ENCODE measurements at places on chromosomes 2 and 18. TPM values are rescaled to one million over a fixed set of nuclear protein-coding genes. Genes with fewer than 3 reads are reported as not detected.

Gene COL4A4
- 45.7 TPM for polyA plus RNA-seq

Gene NPAS2
- polyA plus RNA-seq: 10.6 TPM

DNA sequence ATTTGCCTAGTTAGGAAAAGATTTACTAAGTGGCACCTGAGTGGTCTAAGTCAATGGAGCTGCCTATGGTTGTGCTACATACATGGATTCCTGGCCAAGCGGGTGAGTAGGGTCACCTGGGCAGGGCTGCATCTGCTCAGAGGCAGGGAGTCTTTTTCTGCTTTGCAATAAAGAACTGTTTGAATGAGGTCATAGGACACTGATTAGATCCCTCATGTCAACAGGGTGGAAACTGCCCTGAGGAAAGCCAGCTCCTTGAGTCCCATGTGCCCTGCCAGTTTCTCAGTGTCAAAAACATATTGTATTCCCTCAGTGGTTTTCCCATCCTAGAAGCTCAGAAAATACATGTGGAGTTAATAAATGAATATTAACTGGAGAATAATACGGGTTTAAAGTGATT lies 4.6 kb downstream of the LAMA3 start:
- no peak for DNase-seq

DNA sequence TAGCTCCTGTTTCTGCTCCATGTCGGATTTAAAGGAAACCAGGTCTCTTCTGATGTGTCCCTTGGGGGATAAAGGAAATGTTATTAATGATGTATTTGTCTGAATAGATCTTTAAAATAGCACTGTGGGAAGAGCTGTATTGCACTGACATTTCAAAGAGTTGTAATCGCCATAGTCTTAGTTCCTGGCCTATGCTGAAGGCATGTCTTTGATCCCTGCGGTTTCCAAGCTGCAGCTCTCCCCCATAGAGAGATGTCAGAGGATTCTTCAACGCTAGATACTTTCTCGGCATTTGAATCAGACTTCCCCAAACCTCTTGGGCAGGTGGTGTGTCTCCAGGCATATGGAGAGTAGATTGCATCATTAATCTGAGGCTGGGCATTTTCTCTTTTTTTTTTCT lies 40.4 kb downstream of the NAT8 start:
- no peak for DNase-seq

- no peak for DNase-seq
Observed at GRCh38 chr2:10594011-10594410, 95.8 kb downstream of the NOL10 start.

Data from right renal pelvis (tissue), 4 donors.